ENCODE measurements at places on chromosomes 1 and 21.

GRCh38 chr1:194846488-194846887 is 1660.1 kb upstream of the B3GALT2 start:
- no peak for DNase-seq

GRCh38 chr1:212179394-212180076 is 105.7 kb upstream of the PPP2R5A start:
- DNase-seq, result no peak

GRCh38 chr1:242017580-242018233 is 18.8 kb upstream of the MAP1LC3C start:
- DNase-seq, result no peak

- no peak for DNase-seq
These were observed 62.4 kb downstream of the CLEC20A start for GRCh38 chr1:178434360-178434759.

GRCh38 chr1:28341591-28341990 is 12.8 kb downstream of the MED18 start:
- DNase-seq, result no peak

GRCh38 chr1:114218361-114219171 is 64.9 kb upstream of the SYT6 start:
- no peak for DNase-seq

DNA sequence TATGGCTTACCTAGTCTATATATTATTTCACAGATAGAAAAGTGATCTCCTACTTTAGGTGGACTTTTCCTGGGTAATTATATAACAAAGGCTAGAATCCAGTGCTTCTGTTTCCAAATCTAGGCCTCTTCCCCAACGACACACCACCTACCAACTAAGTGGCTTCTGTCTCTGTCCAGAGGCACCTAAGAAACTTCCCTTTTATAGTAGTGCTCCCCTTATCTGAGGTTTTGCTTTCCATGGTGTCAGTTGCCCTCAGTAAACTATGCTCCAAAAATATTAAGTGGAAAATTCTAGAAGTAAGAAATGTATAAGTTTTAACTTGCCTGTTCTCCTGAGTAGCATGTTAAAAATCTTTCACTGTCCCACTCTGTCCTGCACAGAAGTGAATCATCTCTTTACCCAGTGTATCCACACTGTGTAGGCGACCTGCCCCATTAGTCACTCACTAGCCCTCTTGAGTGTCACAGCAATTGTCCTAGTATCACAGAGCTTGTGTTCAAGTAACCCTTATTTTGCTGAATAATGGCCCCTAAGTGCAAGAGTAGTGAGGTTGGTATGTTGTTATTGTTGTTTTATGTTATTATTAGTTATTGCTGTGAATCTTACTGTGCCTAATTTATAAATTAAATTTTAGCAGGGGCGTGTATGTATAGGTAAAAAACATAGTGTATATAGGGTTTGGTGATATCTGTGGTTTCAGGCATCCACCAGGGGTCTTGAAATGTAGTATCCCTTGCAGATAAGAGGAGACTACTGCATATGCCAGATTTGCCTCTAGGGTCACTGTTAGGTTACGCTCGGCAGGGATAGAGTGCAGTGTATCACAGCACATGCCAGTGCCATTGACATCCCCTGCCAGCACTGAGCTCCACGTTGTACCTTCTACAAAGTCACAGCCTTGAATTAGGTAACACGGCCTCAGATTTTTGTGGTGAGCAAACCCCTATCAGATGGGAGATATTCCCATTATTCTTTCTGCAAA is 14.7 kb upstream of the CD53 start:
- DNase-seq, result no peak
